ENCODE measurements at places on chromosomes 12 and 14. TPM values are rescaled to one million over a fixed set of nuclear protein-coding genes. Genes with fewer than 3 reads are reported as not detected.

GRCh38 chr14:74932401-74932901 is 9.4 kb upstream of the RPS6KL1 start:
- no peak for DNase-seq

- DNase-seq: no peak
These were observed 37.3 kb downstream of the RFLNA start for GRCh38 chr12:124332058-124332672.

- DNase-seq: no peak
These were observed 16.2 kb upstream of the STON2 start for GRCh38 chr14:81416194-81416952.

GRCh38 chr12:55957106-55957859 is 8.6 kb downstream of the PMEL start:
- no peak for DNase-seq

GRCh38 chr12:58893495-58893894 is 26.8 kb downstream of the LRIG3 start:
- no peak for DNase-seq

DNA sequence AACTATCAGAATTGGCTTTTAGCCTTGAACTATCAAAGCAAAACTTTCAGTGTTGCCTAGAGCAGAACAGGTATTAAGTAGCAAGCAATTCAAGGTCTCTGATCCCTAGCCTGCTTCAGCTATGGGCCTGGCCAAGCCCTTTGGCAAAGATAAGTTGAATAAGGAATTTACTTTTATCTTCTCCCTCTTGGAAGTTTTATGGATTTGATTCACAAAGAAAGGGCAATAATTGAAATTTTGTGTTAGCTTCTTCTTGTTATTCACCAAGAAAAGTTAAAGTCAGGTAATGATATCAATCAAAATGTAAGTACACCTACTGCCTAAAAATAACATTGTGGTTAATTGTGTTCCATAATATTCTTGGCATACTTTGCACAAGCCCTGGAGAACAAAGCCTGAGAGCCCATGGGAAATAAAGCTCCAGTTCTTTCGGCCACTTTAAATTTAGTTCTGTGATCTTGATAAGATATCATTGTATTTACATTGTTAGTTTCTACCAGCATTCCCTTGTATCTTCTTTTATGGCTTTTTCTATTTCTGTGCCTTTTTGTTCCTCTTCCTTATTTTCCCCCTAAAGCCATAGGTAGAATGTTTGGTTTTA is 158.0 kb downstream of the RAD51B start:
- no peak for DNase-seq

DNA sequence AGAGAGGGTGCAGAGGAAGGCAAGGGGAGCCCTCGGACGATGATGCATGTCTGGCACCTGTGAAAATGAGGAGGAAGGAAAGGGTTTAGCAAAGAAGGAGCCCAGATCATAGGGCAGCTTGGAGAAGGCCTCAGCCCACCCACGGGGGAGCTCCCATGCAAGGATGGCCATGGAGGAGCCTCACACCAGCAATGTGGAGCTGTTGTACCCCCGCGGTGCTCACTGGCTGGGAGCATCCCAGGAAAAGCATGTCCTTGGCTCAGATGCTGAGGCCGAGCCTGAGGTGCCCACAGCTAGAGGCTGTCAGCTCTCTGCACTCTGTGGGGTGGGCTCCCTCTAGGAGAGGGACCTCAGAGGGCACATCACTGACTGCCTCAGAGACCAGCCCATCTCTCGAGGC is 622.6 kb downstream of the AACS start:
- no peak for DNase-seq

DNA sequence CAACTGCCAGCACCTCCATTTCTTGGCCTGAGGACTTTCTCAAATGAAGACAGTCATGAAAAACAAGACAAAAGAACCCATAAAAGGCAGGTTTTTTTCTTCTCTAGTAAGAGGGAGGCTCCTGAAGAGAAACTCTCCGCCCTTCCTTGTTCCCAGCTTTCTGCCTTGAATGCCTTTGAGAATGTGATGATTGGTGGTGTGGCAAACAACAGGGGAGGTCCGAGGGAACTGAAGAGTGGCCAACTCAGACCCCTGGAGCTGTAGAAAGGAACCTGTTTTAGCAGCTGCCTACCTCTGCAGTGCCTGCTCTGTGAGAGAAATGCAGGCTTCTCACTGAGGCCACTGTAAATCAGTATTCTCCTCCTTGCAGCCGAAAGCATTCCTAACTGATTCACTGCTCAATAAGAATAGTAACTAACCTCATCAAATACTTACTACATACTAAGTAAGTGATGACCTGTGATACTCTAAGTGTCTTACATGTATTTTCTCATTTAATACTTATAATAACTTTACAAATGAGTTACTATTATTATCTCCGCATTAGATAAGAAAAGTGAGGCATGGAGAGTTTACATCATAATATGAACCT is 16.7 kb upstream of the ERC1 start:
- no peak for DNase-seq

GRCh38 chr14:105701456-105702274 is 175.3 kb downstream of the TMEM121 start:
- no peak for DNase-seq

GRCh38 chr12:6333029-6333428 is 8.8 kb downstream of the TNFRSF1A start:
- DNase-seq: no peak

DNA sequence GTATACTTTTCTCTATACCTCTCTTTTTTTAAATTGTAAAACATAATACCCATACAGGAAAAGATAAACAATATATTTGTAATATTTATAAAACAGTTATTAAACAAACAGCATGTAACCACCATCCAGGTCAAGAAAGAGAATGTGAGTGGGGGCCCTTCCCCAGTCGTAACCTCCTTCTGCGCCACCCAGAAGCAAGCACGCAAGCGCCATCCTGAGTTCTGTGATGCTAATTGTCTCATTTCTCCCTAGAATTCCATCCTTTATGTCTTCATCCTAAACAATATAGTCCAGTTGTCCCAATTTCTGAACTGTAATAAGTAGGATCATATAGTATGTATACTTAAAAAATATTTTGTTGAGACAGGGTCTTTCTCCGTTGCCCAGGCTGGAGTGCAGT is 129.5 kb downstream of the EXOC5 start:
- no peak for DNase-seq

- no peak for DNase-seq
These were observed 49.6 kb downstream of the CAND1 start for GRCh38 chr12:67318786-67319185.

DNA sequence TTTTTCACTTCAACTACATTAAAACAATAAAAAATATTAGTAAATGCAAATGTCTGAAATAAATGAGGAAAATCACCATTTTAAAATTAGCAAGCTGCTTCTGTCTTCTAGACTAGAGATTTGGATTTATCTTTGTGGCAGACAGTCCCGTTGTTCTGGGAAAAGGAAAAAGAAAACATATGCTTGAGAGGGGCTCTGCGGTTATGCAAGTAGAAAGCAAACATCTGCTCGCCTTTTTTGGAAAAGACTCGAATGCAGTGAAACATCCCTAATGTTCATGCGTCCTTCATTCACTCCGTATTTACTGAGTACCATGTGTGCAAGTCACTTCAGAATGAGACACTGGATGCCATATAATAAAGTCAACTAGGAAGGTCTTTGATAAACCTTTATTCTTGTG is 44.9 kb downstream of the IFNG start:
- DNase-seq: no peak

GRCh38 chr12:118680356-118680963 is 300.9 kb upstream of the SRRM4 start:
- DNase-seq: no peak

DNA sequence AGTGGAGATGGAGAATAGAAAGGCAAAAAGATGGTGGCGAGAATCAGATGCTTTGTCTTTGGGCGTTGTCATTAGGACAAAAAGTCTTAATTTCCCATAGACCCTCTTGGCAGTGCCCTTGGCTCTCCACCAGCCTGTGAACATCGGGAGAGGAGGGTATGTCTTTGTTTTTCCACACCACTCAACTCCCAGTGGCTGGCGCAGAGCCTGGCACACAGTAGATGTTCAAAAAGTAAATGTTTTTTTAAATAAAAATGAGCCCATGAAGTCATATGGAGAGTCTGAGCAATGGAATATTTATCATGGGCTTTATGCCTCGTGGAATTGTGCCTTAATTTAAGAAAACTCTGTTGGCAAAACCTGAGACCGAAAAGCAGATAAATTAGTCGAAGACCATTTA is 90.4 kb downstream of the SRGAP1 start:
- no peak for DNase-seq

GRCh38 chr14:26765768-26766520 is 168.1 kb upstream of the NOVA1 start:
- no peak for DNase-seq

DNA sequence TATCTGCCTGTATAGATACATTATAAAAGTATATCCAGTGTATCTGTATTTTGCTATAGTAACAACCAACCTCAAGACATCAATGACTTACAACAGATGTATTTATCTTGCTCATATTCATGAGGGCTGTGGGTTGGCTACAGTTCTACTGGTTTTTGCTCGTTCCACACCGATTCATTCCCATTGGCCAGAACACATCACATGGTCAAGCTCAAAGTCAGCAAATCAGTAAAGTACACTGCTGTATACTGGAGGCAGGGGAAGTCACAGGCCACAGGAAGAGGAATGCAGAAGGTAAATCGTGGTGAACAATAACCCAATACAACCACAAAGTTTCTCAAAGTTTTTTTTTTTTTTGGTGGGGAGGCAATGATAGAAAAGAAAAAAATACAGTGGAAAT is 180.0 kb upstream of the CDKN3 start:
- no peak for DNase-seq

DNA sequence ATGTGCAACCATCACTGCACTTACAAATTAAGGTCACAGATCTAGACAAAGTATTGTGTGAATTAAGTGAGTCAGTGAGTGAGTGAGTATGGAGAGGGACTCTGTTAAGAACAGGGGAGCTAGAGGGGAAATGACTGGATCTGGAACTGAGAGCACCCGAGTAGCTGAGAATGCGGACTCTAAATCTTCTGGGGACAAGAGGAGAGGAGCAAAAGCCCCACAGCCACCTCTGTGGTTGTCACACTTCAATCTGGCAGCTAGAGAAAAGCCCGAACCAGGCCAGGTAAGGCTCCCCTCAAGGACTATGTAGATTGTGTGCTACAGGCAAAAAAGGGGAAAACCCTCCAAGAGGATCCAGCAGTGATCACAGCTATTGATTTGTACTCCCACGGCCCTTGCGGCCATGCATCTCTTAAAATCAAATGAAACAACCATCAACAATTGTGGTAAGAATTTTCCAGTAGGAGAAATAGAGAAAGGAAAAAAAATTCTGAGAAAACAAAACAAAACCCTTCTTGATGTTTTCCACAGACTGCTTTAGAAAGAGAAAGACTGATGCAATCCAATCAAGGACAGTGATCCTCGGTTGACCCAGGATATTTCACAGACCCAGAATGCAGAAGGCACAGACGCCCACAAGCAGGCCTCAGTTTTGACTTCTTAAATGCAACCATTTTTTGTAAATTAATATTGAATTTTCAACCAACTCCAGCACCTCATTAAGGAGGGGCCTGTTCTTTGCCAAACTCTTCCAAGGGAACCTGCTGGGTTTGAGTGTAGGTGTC is 109.6 kb downstream of the SLC38A6 start:
- no peak for DNase-seq

GRCh38 chr14:91294153-91294552 is 49.6 kb upstream of the GPR68 start:
- no peak for DNase-seq

- peak; percentile 40 for DNase-seq
These were observed 36.3 kb downstream of the LIMA1 start for GRCh38 chr12:50246873-50247612.

DNA sequence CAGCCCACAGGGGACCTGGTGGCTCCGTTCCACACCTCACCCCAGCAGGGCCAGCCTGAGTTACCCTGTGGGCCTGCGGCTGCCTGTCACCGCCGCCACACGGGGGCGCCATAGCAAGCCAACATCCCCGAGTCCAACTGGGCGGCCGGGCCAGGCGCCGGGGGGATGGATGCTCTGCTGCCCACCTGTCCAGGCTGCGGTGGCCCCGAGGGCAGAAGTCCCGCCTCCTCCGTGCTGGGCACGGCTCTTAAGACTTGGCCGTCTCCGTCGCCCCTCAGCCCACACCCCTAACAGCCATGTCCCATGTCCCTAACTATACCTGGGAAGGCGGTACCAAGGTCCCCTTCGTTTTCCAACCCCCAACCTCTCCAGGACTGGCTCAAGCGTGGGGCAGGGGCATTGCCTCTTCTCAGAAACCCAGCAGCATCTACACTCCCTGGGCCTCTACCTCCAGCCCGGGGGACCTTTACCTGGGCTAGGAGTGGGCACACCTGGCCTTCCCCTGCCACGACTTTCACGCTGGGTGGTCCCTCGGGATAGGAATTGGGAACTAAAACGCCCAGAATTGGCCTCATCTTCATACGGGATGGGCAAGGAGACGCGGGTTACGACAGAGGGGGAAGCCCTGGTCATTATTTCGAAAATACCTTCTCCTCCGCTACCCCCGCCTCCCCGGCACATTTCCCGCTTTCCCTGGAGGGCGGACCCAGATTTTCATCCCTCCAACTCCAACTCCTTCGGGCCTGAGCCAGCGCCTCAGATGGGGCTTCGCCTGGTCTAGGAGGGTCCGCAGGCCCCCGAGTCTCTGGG is 1.1 kb upstream of the CYP46A1 start:
- peak; percentile 80 for DNase-seq

DNA sequence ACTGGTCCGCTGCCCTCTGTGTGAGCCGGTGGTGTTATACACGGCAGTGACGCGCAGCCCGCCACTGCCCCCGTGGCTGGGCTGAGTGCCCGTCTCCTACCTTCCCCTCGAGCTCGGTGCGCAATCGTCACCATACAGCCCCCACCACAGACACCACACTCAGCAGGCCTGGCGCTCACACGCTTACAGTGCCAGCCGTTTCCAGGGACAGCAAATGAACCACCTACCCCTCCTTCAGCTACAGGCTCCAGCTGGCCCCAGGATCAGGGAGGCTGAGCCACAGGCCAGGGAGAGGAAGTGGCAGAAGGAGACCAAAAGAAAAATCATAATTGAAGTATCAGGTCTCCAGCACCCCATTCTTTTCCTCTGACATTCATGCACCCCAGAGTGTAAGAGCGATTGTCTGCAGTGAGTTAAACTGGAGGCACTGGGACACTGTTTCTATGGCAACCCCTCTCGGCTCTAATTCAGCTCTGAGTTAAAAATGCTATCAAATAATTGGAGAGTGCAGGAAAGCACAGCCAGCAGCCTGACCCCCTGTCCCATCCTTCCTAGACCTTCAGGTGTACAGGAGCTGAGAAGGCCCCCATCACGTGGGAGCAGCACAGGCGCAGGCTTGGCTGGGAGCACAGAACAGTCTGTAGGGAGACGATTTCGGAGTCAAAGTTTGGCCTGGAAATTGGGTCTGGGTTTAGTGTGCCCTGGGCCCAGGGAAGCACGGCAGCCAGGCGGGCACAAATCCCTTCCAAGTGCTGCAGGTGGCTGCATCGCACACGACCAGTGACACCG is 18.0 kb downstream of the LRTM2 start:
- no peak for DNase-seq

KRT71 gene
- total RNA-seq: not detected

DPF3 gene
- 0.66 TPM for total RNA-seq

PRKD1 gene
- total RNA-seq: not detected

BAZ2A gene
- total RNA-seq: 131 TPM

KCNH3 gene
- total RNA-seq: 2.9 TPM

STON2 gene
- total RNA-seq: not detected

IL31 gene
- total RNA-seq: 54.3 TPM

KRT86 gene
- 0.34 TPM for total RNA-seq

CLEC12A gene
- total RNA-seq: 0.30 TPM

SPX gene
- 1.1 TPM for total RNA-seq

TPH2 gene
- not detected for total RNA-seq
